ENCODE measurements at places on chromosomes 5 and 9. TPM values are rescaled to one million over a fixed set of nuclear protein-coding genes. Genes with fewer than 3 reads are reported as not detected.

Gene SHISAL2B
- not detected for total RNA-seq

Gene WNT8A
- not detected for total RNA-seq

Gene ENHO
- total RNA-seq, result not detected

Gene TMED7
- total RNA-seq, result 181 TPM

Gene LRRTM2
- total RNA-seq, result 3.6 TPM

Gene PRSS3
- 5.7 TPM for total RNA-seq
